ENCODE measurements at places on chromosomes 2 and 18. TPM values are rescaled to one million over a fixed set of nuclear protein-coding genes. Genes with fewer than 3 reads are reported as not detected.

- H3K36me3 ChIP-seq: peaks cover 10% of the 10 kb centered on the region
- DNase-seq: no peak
- no peak overlapping the region for H3K27ac ChIP-seq
- H3K4me1 ChIP-seq: no peaks in the 10 kb centered on the region
- no peaks in the 10 kb centered on the region for H3K27me3 ChIP-seq
- no peak overlapping the region for H3K4me3 ChIP-seq
Measured at GRCh38 chr2:236335696-236336574, 71.7 kb upstream of the ASB18 start.

GRCh38 chr2:186639939-186640338 is 50.1 kb downstream of the ITGAV start:
- no peak overlapping the region for H3K27ac ChIP-seq
- H3K4me3 ChIP-seq: no peak overlapping the region
- no peaks in the 10 kb centered on the region for H3K4me1 ChIP-seq
- peaks cover 3% of the 10 kb centered on the region for H3K36me3 ChIP-seq
- no peak for DNase-seq
- H3K27me3 ChIP-seq: no peaks in the 10 kb centered on the region

DNA sequence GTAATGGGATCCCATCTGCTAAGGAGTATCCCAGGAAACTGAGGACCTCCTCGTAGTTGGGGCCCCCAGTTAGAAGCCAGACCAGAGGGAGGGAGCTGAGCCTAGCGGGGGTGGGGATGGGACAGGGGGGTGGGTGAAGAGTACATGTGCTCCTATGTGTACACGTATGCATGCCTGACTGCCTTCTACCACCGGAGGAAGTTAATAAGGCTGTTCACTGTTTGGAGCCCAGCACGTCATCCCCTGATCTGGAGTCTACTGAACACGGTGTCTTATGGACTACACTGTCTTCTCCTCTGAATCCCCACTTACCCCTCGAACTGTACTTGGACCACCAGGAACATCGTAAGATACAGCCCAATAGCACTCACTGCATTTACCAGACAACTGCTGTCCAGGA is 68.5 kb downstream of the SFXN5 start:
- no peak overlapping the region for H3K27ac ChIP-seq
- H3K4me3 ChIP-seq: no peak overlapping the region
- H3K4me1 ChIP-seq: no peaks in the 10 kb centered on the region

DNA sequence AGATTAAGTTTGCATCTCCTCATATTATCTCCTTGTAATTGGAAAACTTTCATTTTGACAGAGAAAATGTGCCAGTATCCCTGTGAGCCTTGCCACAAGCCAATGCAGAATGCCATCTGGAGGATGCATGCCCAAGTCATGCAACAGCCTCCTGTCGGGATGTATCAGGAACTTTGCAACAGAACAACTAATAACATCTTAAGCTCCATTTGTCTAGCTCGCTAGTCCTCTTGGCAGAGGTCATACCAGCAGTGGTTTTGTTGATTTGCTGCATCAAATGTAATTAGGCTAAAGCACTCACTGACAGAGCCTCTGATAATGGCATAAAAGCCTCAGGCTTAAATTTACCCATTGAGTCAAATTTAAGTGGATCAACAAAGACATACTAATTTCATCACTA is 125.8 kb downstream of the UBE2E3 start:
- no peak for DNase-seq
- H3K4me3 ChIP-seq: no peak overlapping the region
- peaks cover 5% of the 10 kb centered on the region for H3K4me1 ChIP-seq
- no peaks in the 10 kb centered on the region for H3K36me3 ChIP-seq
- H3K27ac ChIP-seq: no peak overlapping the region

- H3K36me3 ChIP-seq: peaks cover 2% of the 10 kb centered on the region
- H3K27me3 ChIP-seq: no peaks in the 10 kb centered on the region
- DNase-seq: peak; percentile 83
- peaks cover 14% of the 10 kb centered on the region for H3K4me1 ChIP-seq
- no peak overlapping the region for H3K27ac ChIP-seq
Measured at GRCh38 chr18:57210107-57210715, 63.3 kb downstream of the BOD1L2 start.

DNA sequence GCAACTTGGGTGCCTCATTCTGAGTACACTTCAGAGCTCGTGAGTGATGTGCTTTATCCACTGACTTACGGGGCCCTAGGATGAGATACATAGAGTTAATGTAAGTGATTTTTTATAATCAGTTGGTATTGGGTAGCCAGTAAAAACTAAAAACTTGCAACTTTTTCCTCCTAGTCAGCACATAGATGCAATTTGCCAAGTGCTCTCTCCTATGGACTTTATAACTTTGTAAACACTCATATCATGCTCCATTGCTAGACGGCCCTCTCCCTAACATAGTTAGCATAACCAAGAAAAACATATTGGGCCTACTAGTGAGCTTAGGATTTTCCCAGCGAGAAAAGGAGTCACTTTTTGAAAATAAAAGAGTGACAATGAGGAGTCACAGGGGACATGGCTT is 60.4 kb downstream of the PLB1 start:
- no peaks in the 10 kb centered on the region for H3K27me3 ChIP-seq
- no peak overlapping the region for H3K4me3 ChIP-seq
- no peaks in the 10 kb centered on the region for H3K36me3 ChIP-seq

DNA sequence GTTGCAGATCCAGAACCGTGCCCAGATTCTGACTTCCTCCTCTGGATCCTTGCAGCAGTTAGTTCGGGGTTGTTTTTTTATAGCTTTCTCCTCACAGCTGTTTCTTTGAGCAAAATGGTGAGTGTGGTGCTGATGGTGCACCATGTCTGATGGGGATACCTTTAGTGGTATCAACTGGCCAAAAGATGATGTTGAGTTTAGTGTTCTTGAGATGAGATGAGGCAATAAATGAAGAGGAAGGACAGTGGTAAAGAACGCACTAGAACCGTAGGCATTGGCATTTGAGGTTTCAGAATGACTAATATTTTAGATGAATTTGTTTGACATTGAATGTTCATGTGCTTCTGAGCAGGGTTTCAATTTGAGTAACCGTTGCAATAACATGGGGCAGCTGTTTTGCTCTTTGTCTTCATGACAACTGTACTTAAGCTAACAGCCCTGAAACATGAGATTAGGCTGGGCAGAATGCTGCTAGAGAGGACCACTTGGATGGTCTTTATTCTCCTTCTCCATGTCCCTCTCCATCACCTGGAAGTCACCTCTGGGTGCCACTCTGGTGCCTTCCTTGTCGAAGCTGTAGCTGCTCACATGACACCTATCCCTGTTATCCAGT is 3.9 kb downstream of the CTLA4 start:
- H3K27me3 ChIP-seq: no peaks in the 10 kb centered on the region
- H3K27ac ChIP-seq: no peak overlapping the region
- no peaks in the 10 kb centered on the region for H3K36me3 ChIP-seq
- no peak overlapping the region for H3K4me3 ChIP-seq
- no peaks in the 10 kb centered on the region for H3K4me1 ChIP-seq
- no peak for DNase-seq

DNA sequence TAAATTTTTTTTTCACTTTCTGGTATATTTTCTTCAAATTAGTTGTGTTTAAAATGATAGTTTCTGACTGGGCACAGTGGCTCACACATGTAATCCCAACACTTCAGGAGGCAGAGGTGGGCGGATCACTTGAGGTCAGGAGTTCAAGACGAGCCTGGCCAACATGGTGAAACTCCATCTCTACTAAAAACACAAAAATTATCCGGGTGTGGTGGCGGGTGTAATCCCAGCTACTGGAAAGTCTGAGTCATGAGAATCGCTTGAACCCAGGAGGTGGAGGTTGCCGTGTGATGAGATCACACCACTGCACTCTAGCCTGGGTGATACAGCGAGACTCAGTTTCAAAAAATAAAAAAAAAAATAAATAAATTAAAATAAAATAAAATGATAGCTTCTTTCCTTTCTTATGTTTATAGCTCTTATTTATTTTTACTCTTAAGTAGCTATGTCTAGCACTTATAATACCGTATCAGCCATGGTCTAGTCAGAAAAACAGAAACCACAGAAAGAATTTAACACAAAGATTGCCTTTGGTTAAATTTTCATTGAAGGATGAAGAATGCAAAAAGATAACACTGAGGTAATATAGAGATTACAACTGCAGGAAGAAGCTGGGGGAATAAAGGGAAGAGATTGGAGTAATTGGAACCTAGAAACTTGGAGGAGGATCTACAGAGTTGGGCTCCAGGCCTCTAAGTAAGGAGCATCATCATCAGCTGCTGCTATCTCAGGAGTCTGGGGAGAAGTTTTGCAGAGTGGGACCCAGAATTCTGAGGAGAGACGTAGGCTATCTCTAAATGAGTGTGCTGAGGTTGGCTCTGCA is 54.7 kb upstream of the MBOAT2 start:
- no peaks in the 10 kb centered on the region for H3K4me1 ChIP-seq
- H3K27me3 ChIP-seq: no peaks in the 10 kb centered on the region
- H3K36me3 ChIP-seq: no peaks in the 10 kb centered on the region
- H3K4me3 ChIP-seq: no peak overlapping the region
- no peak overlapping the region for H3K27ac ChIP-seq
- no peak for DNase-seq

- H3K4me3 ChIP-seq: no peak overlapping the region
- DNase-seq: no peak
- no peaks in the 10 kb centered on the region for H3K4me1 ChIP-seq
Measured at GRCh38 chr18:70991577-70991976, 702.7 kb downstream of the SOCS6 start.

- H3K36me3 ChIP-seq: no peaks in the 10 kb centered on the region
- H3K4me3 ChIP-seq: no peak overlapping the region
- no peaks in the 10 kb centered on the region for H3K27me3 ChIP-seq
- H3K27ac ChIP-seq: no peak overlapping the region
Measured at GRCh38 chr2:239607517-239608191, 206.8 kb upstream of the HDAC4 start.

DNA sequence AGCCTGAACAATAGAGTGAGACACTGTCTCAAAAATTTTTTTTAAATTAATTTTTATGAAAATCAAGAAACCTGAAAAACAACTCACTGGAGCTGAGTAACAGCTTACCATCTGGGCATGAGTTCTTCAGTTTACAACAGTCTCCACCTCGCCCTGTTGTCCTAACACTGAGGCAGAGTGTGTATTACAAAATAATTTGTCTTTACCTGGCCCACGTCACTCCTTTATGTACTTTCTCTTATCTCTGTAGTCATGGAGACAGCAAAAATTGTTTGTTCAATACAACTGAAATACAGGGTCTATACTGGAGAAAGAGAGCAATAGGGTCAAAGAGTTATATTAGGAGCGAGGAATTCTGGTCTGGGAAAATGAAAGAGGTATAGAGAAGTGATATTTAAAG is 48.1 kb downstream of the CYTIP start:
- DNase-seq: no peak
- H3K27ac ChIP-seq: no peak overlapping the region
- H3K27me3 ChIP-seq: no peaks in the 10 kb centered on the region
- H3K36me3 ChIP-seq: no peaks in the 10 kb centered on the region

DNA sequence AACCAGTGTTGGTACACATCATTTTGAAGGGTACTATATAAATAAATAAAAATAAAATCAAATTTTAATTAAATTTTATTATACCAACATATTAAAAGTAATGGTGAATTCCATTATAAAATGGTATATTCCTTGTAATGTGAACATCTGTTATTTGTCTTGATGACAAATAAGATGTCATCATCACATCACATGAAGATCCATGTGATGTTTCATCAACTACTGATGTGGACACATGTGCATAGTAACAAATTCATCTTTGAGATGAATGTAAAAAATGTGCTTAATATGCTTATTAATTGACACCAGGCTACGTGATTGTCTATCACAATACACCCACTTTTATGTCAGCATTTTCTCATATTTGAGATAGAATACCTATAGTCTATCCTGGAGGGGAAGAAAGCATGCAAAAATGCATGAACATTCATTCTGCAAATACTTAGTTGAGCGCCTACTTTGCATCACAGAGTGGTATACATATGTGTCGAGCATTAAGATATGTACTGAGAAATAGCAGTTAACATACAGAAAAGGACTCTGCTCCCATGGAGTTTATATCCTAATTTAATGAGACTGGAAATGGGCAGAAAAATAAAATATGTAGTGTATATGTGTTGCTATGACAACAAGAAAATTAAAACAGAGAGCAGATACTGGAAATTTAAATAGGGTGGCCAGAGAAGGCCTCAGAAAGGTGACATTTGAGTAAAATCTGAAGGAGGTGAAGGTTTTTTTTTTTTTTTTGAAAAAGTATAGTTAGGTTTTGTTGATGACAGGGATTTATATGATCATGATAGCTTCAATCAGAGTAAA is 281.1 kb downstream of the ARHGAP15 start:
- no peak overlapping the region for H3K4me3 ChIP-seq
- H3K27ac ChIP-seq: no peak overlapping the region
- no peaks in the 10 kb centered on the region for H3K27me3 ChIP-seq

DNA sequence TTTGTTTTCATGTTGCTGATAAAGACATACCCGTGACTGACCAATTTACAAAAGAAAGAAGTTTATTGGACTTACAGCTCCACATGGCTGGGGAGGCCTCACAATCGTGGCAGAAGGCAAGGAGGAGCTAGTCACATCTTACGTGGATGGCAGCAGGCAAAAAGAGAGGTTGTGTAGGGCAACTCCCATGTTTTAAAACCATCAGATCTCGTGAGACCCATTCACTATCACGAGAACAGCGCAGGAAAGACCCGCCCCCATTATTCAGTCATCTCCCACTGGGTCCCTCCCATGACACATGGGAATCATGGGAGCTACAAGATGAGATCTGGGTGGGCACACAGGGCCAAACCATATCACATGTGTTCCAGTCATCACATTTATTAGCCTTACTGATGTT is 16.8 kb downstream of the AQP12A start:
- no peak overlapping the region for H3K4me3 ChIP-seq
- no peaks in the 10 kb centered on the region for H3K36me3 ChIP-seq
- H3K4me1 ChIP-seq: no peaks in the 10 kb centered on the region
- H3K27me3 ChIP-seq: no peaks in the 10 kb centered on the region
- no peak overlapping the region for H3K27ac ChIP-seq
- DNase-seq: no peak

GRCh38 chr2:239255218-239255617 is 145.6 kb downstream of the HDAC4 start:
- H3K27me3 ChIP-seq: no peaks in the 10 kb centered on the region
- no peaks in the 10 kb centered on the region for H3K4me1 ChIP-seq
- DNase-seq: no peak
- H3K36me3 ChIP-seq: peaks cover 13% of the 10 kb centered on the region
- no peak overlapping the region for H3K27ac ChIP-seq

DNA sequence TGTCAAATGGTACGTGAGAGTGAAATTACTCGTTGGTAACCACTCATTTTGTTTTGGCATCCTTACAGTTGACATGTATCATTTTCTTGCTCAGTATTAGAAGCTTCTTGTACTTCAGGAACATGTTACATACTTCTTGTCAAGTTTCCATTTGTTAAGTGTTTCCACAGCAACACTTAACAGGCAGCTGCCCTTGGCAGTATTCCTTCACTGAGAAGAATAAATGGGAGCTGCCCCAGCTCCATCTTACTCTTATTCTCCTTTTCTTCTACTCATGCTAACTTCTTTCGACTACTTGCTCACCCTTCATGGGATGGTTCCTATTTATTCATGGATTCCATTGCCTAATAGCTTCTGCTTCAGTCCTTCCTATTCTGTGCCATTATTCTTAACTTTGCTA is 60.1 kb upstream of the TUBA3E start:
- no peaks in the 10 kb centered on the region for H3K36me3 ChIP-seq
- no peak for DNase-seq
- no peak overlapping the region for H3K27ac ChIP-seq

Gene RESP18
- total RNA-seq: not detected

Gene GPR155
- 0.35 TPM for total RNA-seq

Gene ABCG8
- not detected for total RNA-seq

Gene CROCC2
- total RNA-seq: not detected

Gene TP53I3
- 45.7 TPM for total RNA-seq

Gene INSIG2
- total RNA-seq: 8.7 TPM

Gene PIK3C3
- 52.4 TPM for total RNA-seq
